Right renal cortex interstitium (tissue), 3 donors: ENCODE measurements at places on chromosomes 7 and 10. TPM values are rescaled to one million over a fixed set of nuclear protein-coding genes. Genes with fewer than 3 reads are reported as not detected.

- no peak for DNase-seq
These were observed 1231.2 kb downstream of the GATA3 start for GRCh38 chr10:9285690-9286089.

GRCh38 chr7:32223071-32223650, 153.0 kb upstream of the PDE1C start:
- no peak for DNase-seq

- no peak for DNase-seq
These were observed 40.6 kb upstream of the RBAK start for GRCh38 chr7:5005066-5005465.

GRCh38 chr7:15291699-15292098, 270.1 kb downstream of the AGMO start:
- DNase-seq: no peak

DNA sequence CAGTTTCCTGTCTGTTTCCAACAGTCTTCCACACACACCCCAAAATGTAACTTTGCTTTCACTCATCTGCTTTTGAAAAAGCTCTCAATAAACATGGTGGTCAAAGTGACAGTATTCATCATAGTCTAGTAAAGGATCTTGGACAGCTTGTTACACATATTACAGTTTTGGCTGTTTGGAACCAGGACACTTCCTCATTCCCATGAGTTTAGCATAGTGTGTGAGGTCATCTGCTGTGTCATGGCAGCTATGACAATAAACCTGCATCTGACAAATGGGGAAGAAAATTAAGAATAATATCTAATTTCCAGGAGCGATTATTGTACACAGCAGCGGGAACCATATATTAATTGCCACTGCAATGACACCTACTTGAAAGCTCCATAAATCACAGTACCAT, 184.3 kb upstream of the SLC26A5 start:
- DNase-seq: no peak

AZGP1 gene
- 73.4 TPM for polyA plus RNA-seq
